ENCODE measurements at places on chromosomes 3 and 15.

DNA sequence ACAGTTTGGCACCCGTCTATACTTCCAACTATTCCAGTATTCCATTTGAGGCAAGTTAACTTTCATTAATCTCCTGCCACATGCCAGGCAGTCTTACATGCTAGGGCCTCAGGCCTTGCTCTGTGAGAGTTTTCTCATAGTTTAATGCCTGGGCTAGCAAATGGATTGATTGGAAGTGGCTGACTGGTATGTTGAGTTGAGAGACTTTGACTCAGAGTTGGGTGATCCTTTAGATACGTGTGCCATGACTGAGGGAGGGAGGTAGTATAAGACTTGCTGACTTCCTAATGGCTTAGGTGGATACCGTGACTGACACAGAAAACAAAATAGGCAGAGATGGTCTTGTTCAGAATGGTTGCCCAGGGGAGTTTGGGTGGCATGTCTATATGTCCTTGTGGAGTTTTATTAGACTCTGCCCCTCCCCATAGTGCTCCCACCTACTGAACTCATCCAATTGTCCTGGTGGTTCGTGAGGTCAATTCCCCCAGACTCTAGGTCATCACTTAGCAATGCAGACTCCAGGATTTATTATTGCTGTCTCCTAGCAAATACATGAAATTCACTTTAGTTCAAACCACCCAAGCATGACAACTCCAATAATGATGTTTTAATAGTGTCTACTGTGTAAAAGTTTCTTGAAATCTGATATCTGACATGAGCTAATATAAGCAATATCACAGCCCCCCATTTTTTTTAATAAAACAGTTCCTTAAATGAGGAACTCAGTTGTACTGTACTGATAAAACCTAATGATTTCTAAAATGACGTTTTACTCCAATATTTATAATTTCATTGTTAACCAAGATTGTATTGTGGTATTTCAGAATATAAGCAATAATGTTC lies 413.9 kb upstream of the MDFIC2 start:
- no peak for DNase-seq

GRCh38 chr3:125960456-125961288 lies 8.3 kb upstream of the ROPN1B start:
- no peak for DNase-seq

GRCh38 chr3:64599651-64600050 lies 88.1 kb downstream of the ADAMTS9 start:
- no peak for DNase-seq

- DNase-seq = no peak
Measured at GRCh38 chr3:182248349-182248880, 536.7 kb downstream of the SOX2 start.

All from stimulated activated CD4-positive, alpha-beta T cell treated with anti-CD3 and anti-CD28 coated beads, Interleukin-1b, Interleukin-23, amount 100 ng/mL, for 4 hours (primary cell).